ENCODE measurements at places on chromosomes 3 and 15. TPM values are rescaled to one million over a fixed set of nuclear protein-coding genes. Genes with fewer than 3 reads are reported as not detected.

GRCh38 chr3:34947834-34948233 lies 691.5 kb upstream of the ARPP21 start:
- peak; percentile 97 for DNase-seq

DNA sequence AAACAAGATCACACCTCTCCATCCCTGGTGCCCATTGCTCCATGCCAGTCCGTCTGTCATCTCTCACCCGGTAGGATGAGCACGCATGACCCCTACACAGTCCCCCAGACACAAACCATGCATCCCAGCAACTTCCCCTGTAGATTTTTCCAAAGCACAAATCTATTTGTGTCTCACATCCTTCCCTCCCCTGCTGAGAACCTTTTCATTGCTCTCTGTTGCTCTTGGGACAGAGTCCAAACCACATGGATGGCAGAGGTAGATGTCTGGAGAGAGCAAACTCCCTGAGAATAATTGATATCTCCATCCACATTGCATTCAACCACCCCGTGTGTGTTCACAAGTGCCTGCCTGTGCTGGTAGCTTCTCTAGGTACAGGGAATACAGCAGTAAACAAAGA lies 29.9 kb upstream of the LRTM1 start:
- DNase-seq = no peak

ACKR4 gene
- 0.28 TPM for polyA plus RNA-seq

SLC15A2 gene
- 37.4 TPM for polyA plus RNA-seq

GPR15 gene
- not detected for polyA plus RNA-seq
